GM06990 (cell line): ENCODE measurements at places on chromosomes 16 and 17.

GRCh38 chr16:78538919-78539318 is 439.5 kb downstream of the WWOX start:
- no peak for DNase-seq

- no peak for DNase-seq
Measured at GRCh38 chr16:22694887-22695382, 119.0 kb upstream of the HS3ST2 start.

DNA sequence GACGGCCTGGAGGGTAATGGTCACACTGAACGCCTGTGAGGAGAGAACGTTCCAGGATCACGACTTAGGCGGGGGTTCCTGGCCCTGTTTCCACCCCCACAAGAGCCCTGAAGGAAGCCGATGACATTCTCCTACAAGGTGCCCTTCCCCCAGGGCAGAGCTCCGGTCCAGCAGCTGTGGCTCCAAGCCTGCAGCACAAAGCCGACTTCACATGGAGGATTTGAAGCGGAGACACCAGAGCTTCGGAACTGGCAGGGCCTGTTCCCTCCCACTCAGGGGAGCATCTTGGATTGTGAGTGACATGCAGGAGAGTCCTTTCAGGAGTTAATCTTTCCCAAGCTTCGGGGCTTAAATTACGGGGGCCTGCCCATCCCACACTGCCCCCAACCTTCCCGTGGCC is 5.0 kb downstream of the FADS6 start:
- DNase-seq: no peak

- DNase-seq: no peak
Measured at GRCh38 chr17:36594626-36595401, 3.1 kb downstream of the DHRS11 start.

- DNase-seq: no peak
Measured at GRCh38 chr16:776824-777223, 11.4 kb downstream of the RPUSD1 start.

DNA sequence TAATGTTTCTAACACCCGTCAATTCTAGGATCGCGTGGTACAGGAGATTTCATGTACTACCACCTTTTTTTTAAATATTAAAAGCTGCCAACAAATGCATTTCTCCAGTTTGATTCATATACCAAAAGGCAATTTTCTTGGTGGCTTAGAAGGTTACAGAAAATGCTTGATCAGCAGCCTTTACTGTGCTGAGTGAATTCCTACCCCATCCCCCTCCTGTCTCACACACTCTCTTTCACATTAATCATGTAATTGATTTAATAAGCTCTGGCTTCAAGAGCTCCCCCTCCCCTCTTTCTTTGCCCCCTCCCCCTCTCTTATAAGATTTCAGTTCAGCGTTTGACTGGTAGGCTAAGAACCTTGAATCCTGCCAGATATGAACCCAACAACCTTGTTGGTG is 110.5 kb downstream of the RBFOX1 start:
- DNase-seq: no peak

GRCh38 chr17:74190154-74190553 is 13.3 kb upstream of the RPL38 start:
- no peak for DNase-seq
